ENCODE measurements at places on chromosomes 7 and 10. TPM values are rescaled to one million over a fixed set of nuclear protein-coding genes. Genes with fewer than 3 reads are reported as not detected.

- H3K4me1 ChIP-seq: no peaks in the 10 kb centered on the region
- H3K27me3 ChIP-seq: no peaks in the 10 kb centered on the region
- H3K27ac ChIP-seq: no peak overlapping the region
- no peak overlapping the region for H3K4me3 ChIP-seq
These were observed 10.9 kb upstream of the PTN start for GRCh38 chr7:137354396-137354795.

GRCh38 chr7:151688236-151688780, 168.6 kb upstream of the RHEB start:
- no peaks in the 10 kb centered on the region for H3K27me3 ChIP-seq
- H3K4me3 ChIP-seq: no peak overlapping the region
- DNase-seq: peak; percentile 69
- H3K4me1 ChIP-seq: peaks cover 56% of the 10 kb centered on the region

- 0 out of 2 replicates have a peak, but pooled peaks cover 3% of the 10 kb centered on the region for H3K27me3 ChIP-seq
- H3K27ac ChIP-seq: no peak overlapping the region
- H3K36me3 ChIP-seq: no peaks in the 10 kb centered on the region
- no peak for DNase-seq
- no peaks in the 10 kb centered on the region for H3K4me1 ChIP-seq
These were observed 22.9 kb downstream of the IKZF1 start for GRCh38 chr7:50327443-50327842.

- H3K4me1 ChIP-seq: peaks cover 62% of the 10 kb centered on the region
- H3K4me3 ChIP-seq: no peak overlapping the region
- H3K27ac ChIP-seq: peak overlapping the region; percentile 82
- DNase-seq: no peak
- peaks cover 50% of the 10 kb centered on the region for H3K36me3 ChIP-seq
These were observed 31.6 kb downstream of the RBM33 start for GRCh38 chr7:155676052-155676451.

DNA sequence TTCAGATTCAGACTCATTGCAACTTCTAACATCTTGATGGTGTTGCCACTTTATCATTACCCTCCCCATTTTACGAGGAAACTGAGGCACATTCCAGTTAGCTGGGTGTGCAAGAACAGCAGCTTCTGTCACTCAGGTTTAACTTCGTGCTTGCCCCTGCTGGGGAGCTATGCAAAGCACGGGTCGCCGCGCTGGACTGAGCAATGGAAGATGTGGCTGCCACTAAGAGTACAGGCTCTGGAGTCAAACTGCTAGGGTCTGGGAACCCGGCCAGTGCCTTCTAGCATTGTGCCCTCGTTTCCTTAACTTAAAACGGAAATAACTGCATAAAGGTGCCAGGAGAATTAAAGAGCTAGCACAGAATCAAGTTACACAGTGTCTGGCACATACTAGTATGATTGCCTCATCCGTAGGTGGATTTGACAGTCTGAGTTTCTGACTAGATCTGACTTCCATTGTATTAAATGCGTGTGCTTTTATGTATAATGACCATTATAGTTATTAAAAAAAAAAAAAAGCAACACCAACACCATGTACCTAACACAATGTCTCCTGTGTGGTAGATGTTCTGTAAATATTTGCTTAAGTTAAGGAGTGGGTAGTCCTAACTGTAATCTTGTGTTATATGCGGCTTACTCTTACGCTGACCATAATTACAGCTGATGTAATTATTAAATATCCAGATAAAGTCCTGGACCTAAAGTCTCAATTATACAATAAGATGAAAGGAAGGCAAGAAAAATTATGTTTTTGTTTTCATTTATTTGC, 842 bp downstream of the ZNF22 start:
- peak overlapping the region; percentile 91 for H3K27ac ChIP-seq
- H3K36me3 ChIP-seq: peaks cover 37% of the 10 kb centered on the region
- H3K4me1 ChIP-seq: peaks cover 49% of the 10 kb centered on the region
- H3K4me3 ChIP-seq: peak overlapping the region; percentile 71
- DNase-seq: peak; percentile 74

DNA sequence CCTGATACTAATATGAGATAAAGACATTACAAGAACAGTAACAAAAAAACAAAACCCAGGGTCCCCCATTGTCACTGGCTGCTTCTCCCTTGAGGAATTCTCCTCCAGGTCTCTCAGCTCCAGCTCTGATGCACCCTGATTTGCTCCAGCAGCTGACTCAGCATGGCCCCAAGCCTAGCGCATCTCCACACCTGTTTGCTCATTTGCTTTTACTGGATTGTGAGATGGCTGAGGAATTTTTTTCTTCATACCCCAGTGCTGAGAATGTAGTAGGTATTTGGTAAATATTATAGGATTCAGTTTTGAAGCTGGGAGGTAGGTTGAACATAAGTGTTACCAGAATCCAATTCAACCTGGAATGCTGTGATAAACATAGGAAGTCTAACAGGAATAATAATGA, 171.9 kb downstream of the PKD1L1 start:
- no peak for DNase-seq
- H3K27me3 ChIP-seq: no peaks in the 10 kb centered on the region
- H3K36me3 ChIP-seq: no peaks in the 10 kb centered on the region
- no peak overlapping the region for H3K4me3 ChIP-seq
- no peak overlapping the region for H3K27ac ChIP-seq

- H3K4me1 ChIP-seq: no peaks in the 10 kb centered on the region
- H3K27ac ChIP-seq: no peak overlapping the region
- no peaks in the 10 kb centered on the region for H3K36me3 ChIP-seq
- H3K27me3 ChIP-seq: no peaks in the 10 kb centered on the region
These were observed 282.8 kb downstream of the SNX10 start for GRCh38 chr7:26574476-26574875.

Gene GNGT1
- not detected for total RNA-seq

Gene AGBL3
- 0.03 TPM for total RNA-seq
